ENCODE measurements at places on chromosomes 12 and 14. TPM values are rescaled to one million over a fixed set of nuclear protein-coding genes. Genes with fewer than 3 reads are reported as not detected.

DNA sequence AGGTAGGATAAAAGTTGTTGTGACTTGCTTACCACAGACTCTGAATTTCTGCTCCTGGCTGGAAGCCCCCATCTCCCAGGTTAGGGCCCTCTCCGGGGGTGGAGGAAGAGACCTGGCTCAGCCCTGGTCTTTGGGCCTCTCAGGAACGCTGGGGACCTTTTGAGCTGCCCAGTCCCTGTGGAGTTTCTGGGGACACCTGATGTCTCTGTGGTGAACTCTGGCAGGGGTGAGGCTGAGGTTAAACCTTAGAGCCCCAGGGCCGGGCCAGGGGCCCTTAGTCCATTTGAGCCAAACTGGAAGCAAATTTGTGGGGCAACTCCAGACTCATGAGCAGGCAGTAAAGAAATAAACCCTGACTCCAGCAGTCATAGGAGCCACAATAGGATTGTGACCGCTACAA, 112.1 kb downstream of the ADGRD1 start:
- H3K4me3 ChIP-seq = no peak overlapping the region
- no peaks in the 10 kb centered on the region for H3K4me1 ChIP-seq
- H3K36me3 ChIP-seq = no peaks in the 10 kb centered on the region
- no peak for DNase-seq
- H3K27ac ChIP-seq = no peak overlapping the region

DNA sequence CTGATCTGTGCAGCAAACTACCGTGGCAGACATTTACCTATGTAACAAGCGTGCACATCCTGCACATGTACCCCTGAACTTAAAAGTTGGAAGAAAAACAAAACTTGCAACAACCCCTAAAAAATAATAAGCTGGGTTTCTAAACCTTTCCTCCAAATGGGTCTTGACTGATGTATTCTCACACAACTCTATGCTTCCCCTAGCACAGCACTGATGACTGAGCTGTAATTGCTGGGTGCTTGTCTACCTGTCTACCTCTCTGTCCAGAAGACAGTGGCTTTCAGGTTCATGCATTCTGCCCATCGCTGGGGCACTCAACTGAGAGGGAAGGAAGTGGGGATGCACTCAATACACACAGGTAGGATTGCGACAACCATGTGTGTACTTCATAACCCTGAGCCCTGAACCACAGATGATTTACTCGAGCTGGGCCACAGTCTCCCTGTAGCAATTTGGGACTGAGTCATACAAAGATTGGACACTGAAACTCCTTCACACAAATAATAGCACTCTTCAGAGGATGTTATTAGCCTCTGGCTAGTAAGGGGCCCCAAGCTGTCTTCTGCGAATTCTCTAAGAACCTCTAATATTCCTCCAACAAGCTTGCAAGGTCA, 44.8 kb upstream of the TMPO start:
- DNase-seq = no peak
- peaks cover 2% of the 10 kb centered on the region for H3K27me3 ChIP-seq
- peaks cover 14% of the 10 kb centered on the region for H3K4me1 ChIP-seq
- H3K27ac ChIP-seq = no peak overlapping the region
- H3K36me3 ChIP-seq = no peaks in the 10 kb centered on the region

DNA sequence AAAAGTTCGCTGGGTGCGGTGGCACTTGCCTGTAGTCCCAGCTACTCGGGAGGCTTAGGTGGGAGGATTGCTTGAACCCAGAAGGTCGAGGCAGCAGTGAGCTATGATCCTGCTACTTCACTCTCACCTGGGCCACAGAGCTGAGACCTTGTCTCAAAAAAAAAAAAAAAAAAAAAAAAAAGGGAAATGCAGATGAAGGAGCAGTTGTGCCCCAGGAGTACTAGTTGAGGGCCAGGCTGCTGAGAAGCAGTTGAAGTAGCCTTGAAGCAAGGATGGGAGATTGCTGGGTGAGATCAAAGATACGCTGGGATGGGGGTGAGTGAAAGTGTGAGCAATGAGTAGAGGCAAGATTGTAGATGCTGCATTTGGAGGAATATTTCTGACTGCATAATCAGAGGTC, 93.4 kb upstream of the DNM1L start:
- H3K4me3 ChIP-seq = no peak overlapping the region
- peaks cover 50% of the 10 kb centered on the region for H3K4me1 ChIP-seq
- peaks cover 4% of the 10 kb centered on the region for H3K36me3 ChIP-seq
- DNase-seq = no peak
- H3K27ac ChIP-seq = no peak overlapping the region

GRCh38 chr14:104686624-104687517, 2.5 kb upstream of the INF2 start:
- peaks cover 2% of the 10 kb centered on the region for H3K27me3 ChIP-seq
- H3K4me3 ChIP-seq = peak overlapping the region; percentile 28
- peaks cover 6% of the 10 kb centered on the region for H3K36me3 ChIP-seq
- H3K27ac ChIP-seq = peak overlapping the region; percentile 61

DNA sequence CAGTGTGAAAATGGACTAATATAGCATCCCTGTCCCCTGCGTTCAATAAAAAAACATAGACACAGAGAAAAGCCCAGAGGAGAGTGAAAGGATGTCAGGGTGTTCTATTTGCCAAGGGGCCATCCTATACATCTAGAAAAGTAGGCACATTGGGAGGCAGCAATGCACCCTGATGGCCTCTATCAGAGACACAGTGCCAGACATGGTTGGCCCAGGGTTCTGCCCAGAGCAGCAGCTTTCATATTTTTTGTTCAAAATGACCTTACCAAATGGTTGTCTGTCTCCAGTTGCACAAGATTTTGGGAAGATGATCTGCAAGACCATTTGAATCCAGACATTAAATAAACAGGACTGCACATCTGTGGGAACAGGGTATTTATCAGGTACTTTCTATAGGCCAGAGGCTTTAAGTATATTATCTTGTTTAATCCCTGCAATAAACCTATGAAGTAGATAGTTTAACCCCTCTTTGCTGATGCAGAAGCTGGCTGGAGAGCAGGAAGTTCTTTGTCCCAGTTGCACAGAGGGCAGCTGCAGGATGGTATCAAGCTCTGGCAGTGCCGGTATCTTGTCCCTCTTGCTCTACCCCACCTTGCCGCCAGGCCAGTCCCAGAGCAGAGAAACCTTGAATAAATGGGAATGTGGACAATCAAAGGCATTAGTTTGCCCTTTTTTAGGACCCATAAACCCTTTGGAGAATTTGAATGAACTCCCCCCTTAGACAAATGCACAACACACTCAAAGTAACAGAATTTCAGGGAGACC, 171.8 kb upstream of the PWP1 start:
- no peaks in the 10 kb centered on the region for H3K36me3 ChIP-seq
- H3K4me3 ChIP-seq = no peak overlapping the region
- H3K27ac ChIP-seq = no peak overlapping the region
- H3K27me3 ChIP-seq = no peaks in the 10 kb centered on the region
- no peak for DNase-seq

Gene CPNE8
- 4.2 TPM for total RNA-seq

All from activated CD4-positive, alpha-beta memory T cell treated with anti-CD3 and anti-CD28 coated beads, Interleukin-2, amount 10 ng/mL, durations not matched to agents 7 days and 5 days (primary cell).